HAP-1 (cell line): ENCODE measurements at places on chromosomes 2 and 18.
A peak's percentile ranks its signal among the peaks of the same experiment; 100 is the strongest.

GRCh38 chr2:1154710-1155594 is 204.3 kb downstream of the SNTG2 start:
- DNase-seq: no peak

- peak; percentile 8 for DNase-seq
Observed at GRCh38 chr2:215839816-215840215, 173.5 kb downstream of the MREG start.

- DNase-seq: no peak
Observed at GRCh38 chr2:238457927-238458324, 31.2 kb downstream of the ASB1 start.

- DNase-seq: no peak
Observed at GRCh38 chr2:72964146-72964525, 46.8 kb downstream of the EMX1 start.

DNA sequence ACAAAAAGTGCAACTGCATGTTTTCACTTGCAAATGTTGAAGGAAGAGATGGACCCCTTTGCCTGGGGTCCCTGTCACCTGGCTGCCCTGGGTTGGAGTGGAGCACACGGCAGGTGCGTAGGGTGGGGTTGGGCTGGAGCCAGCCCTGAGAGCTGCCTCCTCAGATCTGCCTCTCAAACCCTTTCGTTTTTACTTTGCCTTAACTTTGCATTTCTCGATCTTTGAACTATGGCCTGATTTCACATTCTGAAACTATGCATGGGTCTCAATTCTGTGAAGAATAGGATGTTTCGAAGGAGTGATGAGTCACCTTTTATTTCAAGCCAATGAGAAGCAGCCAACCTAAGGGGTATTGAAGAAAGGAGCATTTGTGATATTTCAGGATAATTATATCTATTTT is 132.8 kb downstream of the ACOXL start:
- no peak for DNase-seq

DNA sequence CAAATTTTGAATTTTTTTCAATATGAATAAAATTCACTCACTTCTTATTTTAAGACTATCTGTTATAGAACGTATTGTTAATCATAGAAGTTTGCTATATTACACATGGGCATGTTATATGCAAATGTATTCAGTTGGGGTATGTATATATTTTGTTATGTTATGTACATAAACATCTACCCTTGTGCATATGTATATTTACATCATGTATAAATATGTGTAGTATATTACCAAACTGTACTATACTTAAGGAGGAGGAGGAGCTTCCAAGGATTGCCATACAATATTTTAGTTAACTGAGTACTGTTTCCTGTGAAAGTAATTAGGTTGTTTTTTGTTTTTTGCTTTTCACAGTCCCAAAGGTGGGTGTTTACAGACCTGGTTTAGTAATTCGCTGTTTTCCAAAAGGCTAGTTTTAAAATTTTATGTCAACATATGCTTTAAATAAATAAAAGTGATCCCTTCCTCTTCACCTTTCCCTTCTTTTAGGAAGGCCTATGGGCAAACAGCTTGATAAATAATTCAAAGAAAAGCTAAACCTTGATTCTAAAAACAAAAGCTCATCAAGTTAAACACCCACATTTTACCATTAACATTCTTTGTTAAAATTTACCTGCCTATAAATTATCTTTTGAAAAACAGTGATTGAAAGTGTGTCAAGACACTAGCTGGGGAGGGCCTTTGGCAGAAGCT is 12.9 kb upstream of the POU3F3 start:
- no peak for DNase-seq

DNA sequence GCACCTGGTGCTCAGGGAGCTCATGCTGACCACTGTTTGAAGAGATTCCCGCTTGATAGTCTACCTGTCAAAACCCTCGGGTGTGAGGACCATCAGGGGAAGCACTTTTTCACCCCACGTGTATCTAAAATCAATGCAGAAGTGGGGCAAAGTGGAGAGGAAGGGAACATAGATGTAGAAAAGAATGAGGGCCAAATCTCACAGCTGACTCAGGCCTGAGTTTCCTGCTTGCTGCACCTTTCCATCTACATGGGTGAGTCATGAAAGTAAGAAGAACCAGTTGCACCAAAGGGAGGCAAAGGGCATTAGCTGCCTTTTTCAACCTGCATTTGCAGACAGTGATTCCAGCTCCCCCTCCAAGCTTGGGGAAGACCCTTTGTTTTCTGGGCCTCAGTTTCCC is 100.2 kb upstream of the MYCN start:
- DNase-seq: no peak

- DNase-seq: no peak
Observed at GRCh38 chr2:39664232-39664887, 1.4 kb upstream of the TMEM178A start.
